SW480 (cell line): ENCODE measurements at places on chromosomes 16 and 17.

- DNase-seq, result peak; percentile 49
Observed at GRCh38 chr17:20116683-20117309, 107.6 kb downstream of the SPECC1 start.

- DNase-seq, result peak; percentile 66
Observed at GRCh38 chr16:9159839-9160550, 68.6 kb downstream of the HAPSTR1 start.

DNA sequence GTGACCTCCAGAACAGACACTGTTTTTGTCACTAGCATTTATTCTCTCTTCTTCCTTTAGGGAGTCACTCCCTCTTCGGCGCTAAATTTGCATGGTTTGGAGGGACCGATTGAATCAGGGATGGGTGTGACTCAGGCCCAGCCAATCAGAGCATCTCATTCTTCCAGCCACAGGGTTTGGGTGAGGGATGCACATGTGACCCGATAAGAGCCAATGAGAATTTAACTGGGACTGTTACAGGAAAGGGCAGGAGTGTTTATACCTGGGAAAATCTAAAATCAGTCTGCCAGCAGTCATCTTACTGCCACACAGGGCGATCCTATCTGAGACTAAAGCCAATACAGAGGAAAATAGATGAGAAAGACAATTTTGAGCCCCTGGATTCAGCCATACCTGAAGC is 351.2 kb upstream of the ERCC4 start:
- DNase-seq, result no peak

- peak; percentile 3 for DNase-seq
Observed at GRCh38 chr16:84647828-84648594, at the start of gene KLHL36. Gene KLHL36 (plus strand): TSS chr16:84648511. CDS start chr16:84650868, 2,357 bp downstream.

DNA sequence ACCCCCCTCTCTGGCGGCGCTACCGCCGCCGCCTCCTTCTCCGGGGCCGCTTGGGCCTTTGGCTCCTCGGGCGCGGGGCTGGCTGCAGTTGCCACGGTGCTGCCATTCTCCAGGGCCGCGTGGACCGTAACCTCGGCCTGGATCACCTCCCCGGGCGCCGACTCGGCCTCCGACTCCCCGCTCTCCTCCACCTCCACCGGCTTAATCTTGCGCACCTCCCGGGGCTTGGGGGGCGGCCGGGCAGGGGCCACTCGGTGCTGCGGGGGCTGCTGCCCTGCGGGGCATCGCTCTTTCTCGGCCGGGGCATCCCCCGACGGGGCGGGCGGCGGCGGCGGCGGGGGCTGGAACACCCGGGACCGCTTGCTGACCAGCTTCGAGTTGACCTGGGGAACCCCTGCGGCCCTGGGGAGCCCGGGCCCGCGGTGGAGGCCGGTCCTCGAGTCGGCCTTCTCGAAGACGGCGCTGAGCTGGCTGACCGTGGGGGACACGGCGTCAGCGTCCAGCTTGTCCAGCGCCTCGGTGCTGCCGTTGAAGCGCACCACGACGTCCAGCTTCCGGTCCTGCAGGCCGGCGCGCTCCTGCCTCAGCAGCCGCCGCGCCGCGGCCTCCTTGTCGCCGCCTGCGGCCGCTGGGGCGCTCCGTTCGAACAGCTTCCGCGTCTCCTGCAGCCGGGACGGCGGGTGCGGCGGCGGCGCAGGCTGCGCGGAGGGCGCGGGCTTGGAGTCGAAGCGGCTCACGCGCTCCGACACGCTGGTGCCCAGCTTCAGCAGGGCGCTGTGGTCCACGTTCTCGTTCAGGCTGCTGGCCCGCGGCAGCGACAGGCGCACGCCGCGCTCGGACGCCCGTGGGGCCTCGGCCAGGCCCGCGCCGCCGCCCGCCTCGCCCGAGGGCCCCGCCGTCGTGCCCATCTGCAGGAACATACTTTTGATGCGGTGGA is 792 bp downstream of the PPP1R9B start:
- peak; percentile 69 for DNase-seq

DNA sequence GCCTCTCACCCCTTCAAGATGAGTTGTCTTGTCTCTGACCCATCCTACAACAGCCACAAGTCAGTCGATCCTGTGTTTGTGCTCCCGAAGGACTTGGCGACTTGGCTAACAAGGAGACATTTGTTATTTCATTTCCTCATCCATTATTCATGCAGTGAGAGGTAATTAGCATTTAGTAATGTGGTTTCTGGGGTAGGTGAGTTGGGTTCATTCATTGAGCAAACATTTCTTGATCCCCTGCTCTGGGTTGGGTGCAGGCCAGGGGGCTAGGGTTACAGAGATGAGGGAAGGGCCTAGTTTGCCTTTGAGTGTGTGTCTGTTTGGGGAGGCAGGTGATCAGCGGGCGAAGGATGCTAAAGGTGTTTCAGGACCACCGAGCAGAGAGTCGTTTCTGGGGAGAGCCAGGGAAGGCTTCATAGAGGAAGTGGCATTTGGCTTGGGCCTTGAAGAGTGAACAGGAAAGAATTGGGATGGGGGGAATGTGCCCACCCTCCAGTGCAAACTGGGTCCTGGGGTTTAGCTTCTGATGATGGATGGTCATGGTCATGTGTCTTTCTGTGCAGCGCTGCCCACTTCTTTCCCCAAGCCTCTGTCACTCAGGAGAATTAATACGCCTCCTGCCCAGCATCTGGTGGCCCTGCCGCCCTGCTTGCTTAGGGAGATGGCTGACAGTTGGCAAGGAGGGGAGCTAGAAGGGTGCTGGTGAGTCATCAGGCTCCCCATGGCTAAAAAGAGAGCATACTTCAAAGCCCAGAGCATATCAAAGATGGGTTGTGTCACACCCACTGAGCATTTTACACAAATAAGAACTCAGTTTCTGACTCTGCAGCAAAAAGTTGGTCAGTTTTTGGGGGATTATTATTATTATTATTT is 38.5 kb downstream of the MSI2 start:
- DNase-seq, result peak; percentile 97

- no peak for DNase-seq
Observed at GRCh38 chr17:81715872-81716673, 4.0 kb downstream of the SLC25A10 start.

- DNase-seq, result no peak
Observed at GRCh38 chr17:77385750-77386501, 245.2 kb downstream of the SEC14L1 start.

DNA sequence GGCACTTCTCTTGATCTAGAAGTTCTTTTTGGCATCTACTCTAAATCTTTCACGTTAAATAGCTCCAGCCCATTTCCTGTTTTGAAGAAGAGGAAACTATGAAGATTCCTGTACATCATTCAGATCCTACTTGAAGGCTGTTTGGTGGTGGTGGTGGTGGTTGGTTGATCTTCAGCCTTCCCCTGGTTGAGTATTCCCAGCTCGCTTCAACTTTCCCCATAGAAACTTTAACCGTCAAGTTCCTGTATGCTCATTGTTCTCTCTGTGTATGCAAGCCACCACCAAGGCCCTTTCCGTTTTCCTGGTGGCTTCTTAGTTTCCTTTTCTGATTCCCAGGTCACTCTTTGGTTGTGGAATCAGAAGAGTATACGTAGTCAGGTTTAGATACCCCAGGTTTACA is 3.3 kb downstream of the LRRC46 start:
- DNase-seq, result no peak

GRCh38 chr16:85588562-85589503 is 24.3 kb upstream of the GSE1 start:
- no peak for DNase-seq

GRCh38 chr17:28807925-28808634 is 34.5 kb downstream of the FAM222B start:
- peak; percentile 41 for DNase-seq

GRCh38 chr16:50365791-50366575 is 2.8 kb downstream of the BRD7 start:
- no peak for DNase-seq

DNA sequence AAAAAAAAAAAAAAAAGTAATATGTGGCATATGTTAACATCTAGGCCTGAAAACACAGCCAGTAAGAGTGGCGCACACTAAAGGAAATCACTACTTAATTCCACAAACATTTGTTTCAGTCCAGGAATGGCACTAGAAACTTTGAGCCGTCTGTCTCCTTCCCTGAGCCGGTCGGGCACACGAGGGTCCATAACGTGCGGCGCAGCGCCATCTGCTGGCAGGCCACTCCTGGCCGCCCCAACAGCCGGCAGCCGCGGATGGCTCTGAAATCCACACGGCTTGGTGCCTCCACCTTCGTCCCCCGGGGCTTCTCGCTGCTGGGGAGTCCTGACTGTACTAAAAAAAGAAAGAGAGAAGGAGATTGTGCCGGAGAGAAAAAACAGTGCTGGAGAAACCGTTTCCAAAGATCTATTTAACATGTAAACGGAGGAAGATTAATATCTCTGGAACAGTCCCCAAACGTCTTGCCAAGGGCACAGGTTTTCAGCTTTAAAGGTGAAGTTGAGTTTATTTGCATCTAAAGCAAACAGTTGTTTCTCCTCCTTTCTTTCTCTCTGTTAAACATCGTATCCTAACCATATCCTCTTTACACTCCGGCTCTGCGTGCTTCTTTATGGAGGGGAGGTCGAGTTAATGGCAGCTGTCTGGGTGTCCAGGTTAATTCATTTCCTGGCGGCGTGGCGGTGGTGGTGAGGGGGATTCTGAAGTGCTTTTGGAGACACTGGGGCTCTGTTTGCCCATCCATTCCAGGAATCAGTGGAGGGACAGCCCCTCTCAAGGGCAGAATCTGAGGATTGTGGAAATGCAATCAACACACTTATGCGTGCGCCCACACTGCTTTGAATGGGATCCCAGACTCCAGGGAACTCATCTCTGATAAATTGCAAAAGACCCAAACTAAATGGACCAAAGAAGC is 611.3 kb upstream of the SALL1 start:
- DNase-seq, result peak; percentile 64

GRCh38 chr17:59853168-59853918 is 39.4 kb downstream of the TUBD1 start:
- DNase-seq, result peak; percentile 89

GRCh38 chr16:53743149-53743566 is 39.2 kb downstream of the FTO start:
- DNase-seq, result peak; percentile 32

- DNase-seq, result no peak
Observed at GRCh38 chr16:81810894-81811538, 31.9 kb downstream of the PLCG2 start.

DNA sequence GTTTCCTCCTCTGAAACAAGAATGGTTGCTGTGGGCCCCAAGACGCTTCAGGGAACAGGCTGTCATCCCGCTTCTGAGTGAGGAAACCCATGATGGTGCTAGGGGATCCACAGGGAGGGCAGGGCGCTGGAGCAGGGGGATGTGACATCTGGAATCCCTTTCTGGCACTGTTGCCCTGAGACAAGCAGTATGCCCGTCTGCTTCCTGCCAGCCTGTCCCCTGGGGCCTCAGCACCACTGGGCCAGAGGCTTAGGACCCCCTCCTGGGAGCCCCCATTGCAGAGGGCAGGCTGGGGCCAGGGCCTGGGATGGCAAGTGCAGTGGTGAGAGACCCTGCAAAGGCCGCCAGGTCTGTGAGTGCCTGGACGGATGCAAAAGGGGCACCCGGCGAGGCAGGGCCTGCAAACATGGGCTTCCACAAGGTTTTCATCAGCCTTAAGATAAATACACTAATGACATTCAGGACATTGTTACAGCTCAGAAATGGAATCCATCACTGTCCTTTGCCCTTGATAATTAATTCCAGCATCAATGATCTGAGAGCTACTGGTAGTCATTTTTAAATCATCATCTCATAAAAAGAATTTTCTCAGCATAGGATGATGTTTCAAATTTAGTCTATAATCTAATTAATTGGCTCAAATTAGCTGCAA is 51.6 kb downstream of the PRMT7 start:
- DNase-seq, result no peak

- peak; percentile 48 for DNase-seq
Observed at GRCh38 chr17:44363613-44364159, at the start of gene FAM171A2. Gene FAM171A2 (minus strand): TSS chr17:44363853. CDS start chr17:44363714, 139 bp downstream.

- DNase-seq, result no peak
Observed at GRCh38 chr17:7431231-7431630, 2.6 kb downstream of the SPEM3 start.

DNA sequence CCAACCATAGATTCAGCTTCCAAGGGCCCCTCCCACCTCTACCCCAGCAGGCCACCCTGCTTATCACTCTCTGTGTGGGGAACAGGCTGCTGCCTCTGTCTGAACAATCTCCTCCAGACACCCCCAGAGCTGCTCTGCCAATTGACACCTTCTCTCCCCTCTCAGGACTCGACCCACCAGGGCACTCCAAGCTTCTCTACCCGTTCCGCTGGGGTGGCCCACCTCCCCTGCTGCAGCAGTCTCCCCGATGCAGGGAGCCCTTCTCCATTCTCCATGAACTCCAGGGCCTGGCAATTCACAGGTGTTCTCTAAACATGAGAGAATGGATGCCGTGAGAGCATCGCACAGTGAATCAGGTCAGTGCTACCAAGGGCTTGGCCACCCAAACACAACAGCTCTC is 28.3 kb upstream of the FAAP100 start:
- no peak for DNase-seq

GRCh38 chr16:68596266-68596665 is 48.8 kb upstream of the CDH3 start:
- DNase-seq, result no peak

DNA sequence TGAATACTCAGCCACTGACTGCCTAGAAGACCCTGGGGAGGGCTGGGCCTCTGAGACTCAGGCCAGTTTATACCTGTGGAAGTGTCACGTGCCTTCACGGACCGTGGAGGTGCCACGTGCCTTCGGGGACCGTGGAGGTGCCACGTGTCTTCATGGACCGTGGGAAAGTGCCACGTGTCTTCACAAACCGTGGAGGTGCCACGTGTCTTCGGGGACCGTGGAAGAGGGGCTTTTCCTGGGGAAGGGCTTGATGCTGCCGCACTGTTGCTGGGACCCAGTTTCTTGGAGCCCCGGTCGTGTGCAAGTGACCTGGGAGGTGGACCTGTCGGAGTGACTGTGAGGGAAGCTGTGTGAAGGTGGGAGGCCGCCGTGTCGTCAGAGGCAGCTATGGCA is 166.2 kb downstream of the BANP start:
- no peak for DNase-seq

GRCh38 chr16:70437017-70437581 is 1.8 kb downstream of the ST3GAL2 start:
- no peak for DNase-seq

DNA sequence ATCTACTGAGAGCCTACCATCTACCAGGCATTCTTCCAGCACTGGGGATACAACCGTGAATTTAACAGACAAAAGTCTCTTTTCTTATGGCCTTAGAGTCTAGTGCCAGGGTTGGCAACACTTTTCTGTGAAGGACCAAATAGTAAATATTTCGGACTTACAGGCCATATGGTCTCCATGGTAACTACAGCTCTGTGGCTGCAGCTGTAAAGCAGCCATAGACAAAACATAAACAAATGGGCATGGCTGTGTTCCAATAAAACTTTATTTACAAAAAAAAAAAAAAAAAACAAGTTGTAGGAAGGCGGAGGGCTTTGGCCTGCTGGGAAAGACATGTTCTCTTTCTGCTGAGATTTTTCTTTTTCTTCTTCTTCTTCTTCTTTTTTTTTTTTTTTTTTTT is 98.7 kb downstream of the ABCC12 start:
- no peak for DNase-seq
